ENCODE measurements at places on chromosomes 12 and 14.
A peak's percentile ranks its signal among the peaks of the same experiment; 100 is the strongest.

GRCh38 chr14:99484106-99484505 lies 2.9 kb downstream of the CCNK start:
- no peak for DNase-seq

GRCh38 chr12:25397001-25397400 lies 146.3 kb upstream of the KRAS start:
- DNase-seq = no peak

DNA sequence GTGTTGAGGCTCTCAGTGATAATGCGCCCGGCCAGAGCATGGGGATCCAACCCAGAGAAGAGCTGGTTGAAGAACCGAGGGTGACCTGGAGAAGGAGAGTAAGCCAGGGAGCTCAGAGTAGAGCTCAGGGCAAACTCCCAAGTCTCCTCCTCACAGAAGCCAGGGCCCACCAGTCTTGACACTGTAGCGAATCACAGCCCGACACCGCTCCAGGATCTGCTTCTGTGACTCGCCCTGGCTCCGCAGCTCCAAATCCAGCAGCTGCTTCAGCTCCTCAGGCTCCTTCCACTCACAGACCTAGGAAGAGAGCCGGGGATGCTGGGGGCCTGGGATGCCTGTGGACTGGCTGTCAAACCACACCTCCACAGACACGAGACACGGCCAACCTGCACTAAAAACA lies 8.2 kb upstream of the ZNF740 start:
- no peak for DNase-seq

GRCh38 chr14:69327507-69327906 lies 67.5 kb downstream of the GALNT16 start:
- no peak for DNase-seq

DNA sequence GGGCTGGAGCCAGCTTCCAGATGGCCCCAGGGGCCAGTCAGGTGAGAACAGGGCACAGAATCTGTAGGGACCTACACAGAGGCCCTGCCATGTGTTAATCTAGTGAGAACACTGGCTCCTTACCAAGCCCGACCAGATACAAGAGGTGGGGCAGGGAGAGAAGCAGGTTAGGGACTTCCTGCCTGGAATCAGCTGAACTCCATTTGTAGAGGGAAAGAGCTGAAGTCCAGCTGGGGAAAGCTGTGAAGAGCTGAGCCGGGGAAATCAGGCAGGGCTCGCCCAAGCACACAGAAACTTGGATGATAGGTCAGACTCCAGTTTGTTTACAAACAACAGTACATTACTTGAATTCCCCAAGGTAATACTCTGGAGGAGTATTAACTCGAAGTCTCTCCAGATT lies 46.7 kb downstream of the PTGER2 start:
- no peak for DNase-seq

DNA sequence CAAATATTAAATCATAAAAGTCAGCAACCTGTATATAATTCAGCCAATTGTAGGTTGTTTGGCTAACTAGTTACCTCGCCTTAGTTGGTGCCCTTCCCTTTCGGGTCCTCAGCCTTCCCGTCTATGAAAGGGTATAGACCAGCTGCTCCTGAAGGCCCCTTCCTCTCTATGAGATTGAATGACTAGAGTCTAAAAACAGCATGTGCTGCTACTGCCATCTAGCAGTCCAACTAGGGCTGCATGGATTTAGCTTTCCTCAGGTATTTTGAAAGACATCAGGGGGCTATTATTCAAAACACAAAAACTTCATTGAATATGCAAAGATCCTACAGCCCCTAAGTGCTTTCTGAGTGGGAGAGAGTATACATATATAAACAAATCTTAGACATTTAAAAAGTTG lies 37.0 kb upstream of the TMEM263 start:
- no peak for DNase-seq

DNA sequence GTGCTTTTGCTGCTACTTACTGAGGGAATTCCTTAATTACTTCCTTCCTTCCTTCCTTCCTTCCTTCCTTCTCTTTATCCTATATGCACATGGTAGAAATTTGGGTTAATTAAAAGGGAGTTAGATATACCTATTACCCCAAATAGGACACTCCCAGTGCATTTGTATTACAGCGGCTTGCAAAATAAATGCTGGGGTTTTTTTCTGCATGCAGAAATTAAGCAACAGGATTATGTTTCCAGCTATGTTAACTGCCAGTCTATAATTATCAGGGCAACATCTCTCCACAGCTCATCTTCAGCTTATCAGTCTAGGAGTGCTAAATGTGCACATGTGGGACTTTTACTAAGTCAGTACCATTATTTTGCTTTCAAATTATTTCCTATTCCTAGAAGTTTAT lies 132.9 kb upstream of the SLC35F4 start:
- DNase-seq = no peak

- no peak for DNase-seq
Measured at GRCh38 chr12:25652371-25652770, 99.3 kb upstream of the LMNTD1 start.

GRCh38 chr12:46430340-46430948 lies 57.9 kb upstream of the SLC38A2 start:
- no peak for DNase-seq

DNA sequence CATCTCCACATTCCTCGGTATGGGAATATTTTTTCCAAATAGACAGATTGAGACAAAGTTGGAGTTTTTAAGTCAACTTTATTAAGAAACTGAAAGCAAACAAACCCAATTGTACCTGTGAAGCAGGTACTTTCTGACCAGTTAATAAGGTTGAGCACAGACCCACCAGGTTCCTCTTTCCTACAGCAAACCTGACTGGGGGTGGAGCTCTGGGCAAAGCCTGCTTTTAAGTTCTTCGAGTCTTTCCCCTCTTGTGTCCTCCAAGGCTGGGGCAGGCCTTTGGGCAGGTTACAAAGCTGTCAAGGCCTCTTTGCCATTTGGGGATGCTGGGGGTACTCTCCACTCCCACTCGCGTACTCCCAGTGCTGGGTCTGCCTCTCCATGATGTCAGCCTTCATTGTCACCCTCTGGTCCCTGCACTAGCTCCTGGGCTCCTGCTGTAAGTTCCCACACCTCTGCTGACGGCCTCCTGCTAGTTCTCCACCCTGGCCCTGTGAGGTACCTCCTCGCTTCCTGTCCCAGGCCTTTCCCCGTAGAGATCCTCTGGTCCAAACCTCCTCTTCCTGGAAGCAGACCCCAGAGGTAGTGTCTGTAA lies 3.2 kb downstream of the KCNH3 start:
- no peak for DNase-seq

DNA sequence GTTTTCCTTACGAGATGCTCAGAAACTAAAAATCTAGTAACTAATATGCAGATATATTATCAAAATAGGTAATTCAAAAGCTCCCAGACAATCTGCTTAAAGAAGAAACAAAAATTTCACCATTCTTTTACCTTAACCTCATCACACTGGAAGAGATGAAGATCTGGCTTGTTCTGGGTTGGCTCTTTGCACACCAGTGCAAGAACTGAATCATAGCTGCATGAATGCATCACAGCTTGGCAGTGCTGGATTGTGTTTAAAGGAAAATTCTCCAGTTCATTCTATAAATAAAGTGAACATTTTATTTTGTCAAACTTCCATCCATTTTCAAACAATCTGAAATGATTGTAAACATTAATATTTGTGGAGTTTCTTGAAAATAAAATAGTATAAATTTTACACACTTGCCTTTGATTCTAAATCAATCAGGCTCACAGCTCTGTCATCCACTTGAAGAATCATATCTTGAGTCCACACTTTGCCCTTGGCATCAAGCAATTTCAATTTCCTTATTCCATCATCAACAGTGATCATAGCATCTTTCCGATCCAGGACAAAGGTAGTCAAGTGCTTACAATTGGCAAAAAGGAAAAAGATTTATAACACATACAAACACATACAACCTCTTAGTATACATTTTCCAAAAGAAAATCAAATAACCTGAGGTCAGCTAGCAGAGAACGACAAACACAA lies 119.8 kb downstream of the EPS8 start:
- no peak for DNase-seq

DNA sequence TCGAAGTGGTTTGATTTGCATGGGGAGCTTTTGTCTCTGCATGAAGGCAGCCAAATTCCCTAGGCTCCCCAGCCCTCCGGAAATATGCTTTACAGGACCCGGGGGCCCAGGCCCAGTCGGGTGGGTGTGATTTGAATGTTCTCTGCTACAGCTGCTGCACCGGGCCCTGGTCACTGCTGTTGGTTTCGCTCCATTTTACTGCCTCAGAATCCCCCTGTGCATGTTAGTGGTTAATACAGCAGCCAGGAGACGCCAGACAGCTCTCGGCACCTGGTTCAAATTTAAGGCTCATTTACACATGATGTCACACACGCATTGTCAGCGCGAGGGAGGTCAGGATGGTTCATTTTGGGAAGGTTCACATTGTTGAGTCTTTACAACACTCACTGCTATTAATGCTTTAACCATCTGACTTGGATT lies 99.6 kb downstream of the SLC38A6 start:
- no peak for DNase-seq

DNA sequence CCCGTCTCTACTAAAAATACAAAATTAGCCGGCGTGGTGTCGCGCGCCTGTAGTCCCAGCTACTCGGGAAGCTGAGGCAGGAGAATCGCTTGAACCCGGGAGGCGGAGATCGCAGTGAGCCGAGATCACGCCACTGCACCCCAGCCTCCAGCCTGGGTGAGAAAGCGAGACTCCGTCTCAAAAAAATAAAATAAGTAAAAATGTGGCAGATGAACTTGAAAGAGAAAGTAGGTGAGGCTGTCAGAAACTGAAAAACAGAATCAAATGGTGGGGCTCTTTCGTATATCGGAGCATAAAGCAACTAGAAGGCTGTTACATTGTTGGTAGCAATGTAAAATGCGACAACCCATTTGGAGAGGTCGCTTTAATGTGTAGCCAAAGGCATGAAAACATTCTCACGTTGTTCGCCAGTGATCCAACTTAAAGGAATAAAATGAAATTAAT lies 767 bp upstream of the CCNT1 start:
- DNase-seq = no peak

- no peak for DNase-seq
Measured at GRCh38 chr12:120536064-120536791, 2.1 kb downstream of the RNF10 start.

DNA sequence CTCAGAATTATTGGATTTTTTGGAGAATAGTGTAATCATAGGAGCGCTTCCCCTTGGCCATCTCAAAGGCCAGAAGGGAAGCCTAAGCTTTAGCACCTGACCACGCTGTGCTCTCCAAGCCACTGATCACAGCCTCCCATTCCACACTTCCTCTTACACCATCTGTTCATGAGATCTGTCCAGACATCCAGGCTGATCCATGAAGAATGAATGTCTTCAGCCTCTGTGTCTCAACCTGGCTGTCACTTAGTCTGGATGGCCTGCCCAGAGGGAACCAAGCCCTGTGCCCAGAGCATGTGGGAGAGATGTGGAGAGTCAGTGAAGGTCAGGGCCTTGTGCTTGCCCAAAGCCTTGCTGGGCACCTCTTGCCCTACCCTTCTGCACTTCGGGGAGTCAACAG lies 40.5 kb downstream of the TSPAN11 start:
- DNase-seq = no peak

DNA sequence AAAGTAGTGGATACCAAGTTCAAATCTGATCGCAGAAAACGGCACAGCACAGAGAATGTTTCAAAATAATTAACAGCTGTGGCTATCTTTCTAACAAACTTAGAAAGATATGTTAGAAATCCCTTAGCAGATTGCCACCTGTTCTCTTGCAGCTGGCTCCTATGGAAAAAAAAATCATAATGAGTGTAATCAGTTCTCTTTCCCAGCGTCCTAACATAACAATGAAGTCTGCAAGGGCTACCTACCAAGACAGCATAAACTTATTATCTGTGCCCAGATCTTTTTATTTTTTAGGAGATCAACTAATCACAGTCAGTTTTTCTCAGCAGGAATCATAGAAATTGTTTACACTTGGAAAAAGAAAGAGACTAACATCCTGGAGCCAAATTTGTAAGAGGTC lies 358.6 kb upstream of the FOXG1 start:
- DNase-seq = no peak

GRCh38 chr12:107399046-107399445 lies 286.6 kb upstream of the PWP1 start:
- no peak for DNase-seq

DNA sequence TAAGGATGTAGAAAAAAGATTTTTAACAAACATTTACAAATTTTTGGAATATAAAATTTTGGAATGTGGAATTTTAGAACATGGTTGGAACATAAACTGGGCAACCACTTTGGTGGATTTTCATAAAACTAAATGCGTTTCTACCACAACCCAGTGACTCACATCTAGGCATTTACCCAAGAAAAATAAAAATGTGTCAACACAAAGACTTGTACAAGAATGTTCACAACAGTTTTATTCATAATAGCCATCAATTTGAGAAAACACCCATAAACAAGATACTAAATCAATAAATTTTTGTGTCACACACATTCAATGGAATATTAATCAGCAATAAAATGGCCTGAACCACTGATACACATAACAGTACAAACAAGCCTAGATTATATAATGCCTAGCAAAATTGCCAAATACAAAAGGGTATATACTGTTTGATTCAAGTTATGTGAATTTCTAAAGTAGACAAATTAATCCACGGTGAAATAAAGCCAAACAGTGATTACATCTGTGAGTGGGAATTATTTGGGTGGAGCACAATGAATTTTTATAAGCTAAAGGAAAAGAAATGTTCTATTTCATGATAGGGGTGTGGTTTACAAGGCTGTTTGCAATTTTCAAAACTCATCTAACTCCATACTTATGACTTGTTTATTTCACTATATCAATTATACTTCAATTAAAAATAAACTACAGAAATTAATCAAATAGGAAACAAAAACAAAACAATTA lies 415.2 kb upstream of the OR4E1 start:
- DNase-seq = no peak

- peak; percentile 58 for DNase-seq
Measured at GRCh38 chr12:10140001-10140400, 10.0 kb upstream of the CLEC7A start.

DNA sequence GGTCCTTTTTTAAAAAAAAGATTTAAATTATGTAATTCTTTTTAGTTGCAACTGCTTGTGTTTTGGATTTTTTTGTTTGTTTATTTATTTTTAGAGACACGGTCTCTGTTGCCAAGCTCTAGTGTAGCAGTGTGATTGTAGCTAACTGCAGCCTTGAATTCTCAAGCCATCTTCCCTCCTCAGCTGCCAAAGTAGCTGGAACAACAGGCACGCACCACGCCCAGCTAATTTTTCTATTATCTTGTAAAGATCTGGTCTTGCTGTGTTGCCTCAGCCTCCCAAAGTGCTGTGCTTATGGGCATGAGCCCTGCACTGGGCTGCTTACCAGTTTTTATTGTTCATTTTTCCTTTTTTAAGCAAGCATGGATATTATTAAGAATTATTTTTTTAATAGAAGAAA lies 10.6 kb upstream of the ART4 start:
- DNase-seq = no peak

GRCh38 chr12:119052001-119052400 lies 70.7 kb downstream of the SRRM4 start:
- DNase-seq = no peak
